Midbrain (tissue), 1 donor: ENCODE measurements at places on chromosomes 3 and 15.

GRCh38 chr3:128806588-128806987 is 72.8 kb upstream of the ACAD9 start:
- no peak for DNase-seq

DNA sequence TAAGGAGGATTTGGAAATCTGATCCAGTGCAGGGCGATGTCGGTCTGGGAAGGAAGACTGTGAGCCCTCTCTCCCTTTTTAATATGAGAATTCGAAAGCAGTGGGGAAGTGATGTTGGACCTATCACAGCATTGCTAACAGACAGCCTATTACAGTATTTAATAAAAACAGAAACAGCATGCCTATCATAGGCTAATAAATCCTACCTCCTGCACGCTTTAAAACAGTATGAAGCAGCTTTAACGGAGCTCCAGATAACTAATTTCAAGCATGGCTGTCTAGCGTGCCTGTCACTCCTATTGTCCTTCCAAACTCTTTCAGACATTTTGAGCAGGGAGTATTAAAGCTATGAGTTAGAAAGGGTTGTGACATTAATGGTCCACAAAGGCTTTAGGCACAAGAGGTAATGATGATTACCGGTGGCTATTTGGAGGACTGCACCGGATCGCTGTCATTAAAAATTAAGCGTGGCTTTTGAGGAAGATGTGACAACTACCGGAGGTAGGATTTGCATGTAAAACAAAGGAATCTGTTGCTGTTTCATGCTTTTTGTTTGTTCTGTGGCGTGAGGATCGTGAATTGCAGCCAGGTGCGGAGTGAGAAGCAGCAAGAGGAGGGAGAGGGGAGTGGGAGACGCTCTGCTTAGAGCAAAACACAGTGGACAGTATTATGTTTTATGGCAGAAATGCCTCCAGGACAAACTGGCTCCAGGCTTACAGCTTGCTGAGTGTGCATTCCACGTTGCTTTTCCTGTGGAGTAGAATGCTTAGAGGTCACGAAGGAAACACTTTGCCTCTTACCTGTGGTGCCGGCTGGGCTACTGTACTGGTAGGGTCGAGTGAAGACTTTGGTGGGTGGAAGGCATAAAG is at the start of gene KCNMB2:
Gene KCNMB2 (plus strand): TSS at position 226 of the 869 bp plus-strand sequence.
- peak; percentile 12 for DNase-seq

DNA sequence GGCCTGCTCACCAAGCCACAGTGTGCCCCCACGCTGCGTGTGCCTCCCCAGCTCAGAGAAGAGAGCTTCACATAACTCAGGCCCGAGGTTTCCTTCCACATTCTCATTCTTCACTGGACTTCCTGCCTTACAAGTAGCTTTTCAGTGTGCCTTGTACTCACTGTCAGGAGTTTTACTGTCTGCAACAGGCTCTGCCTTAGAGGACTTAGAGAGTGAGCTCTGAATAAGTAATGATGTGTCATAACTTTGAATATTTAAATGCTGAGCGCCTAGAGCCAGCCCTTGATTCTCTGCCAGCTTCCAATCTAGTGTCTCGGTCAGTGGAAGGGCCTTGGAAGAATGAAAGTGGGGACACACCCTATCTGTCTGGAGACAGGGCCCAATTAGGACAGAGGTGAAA is 41.8 kb downstream of the ITGB5 start:
- DNase-seq = peak; percentile 49

- no peak for DNase-seq
These were observed 417.6 kb downstream of the TIGIT start for GRCh38 chr3:114711321-114711886.

DNA sequence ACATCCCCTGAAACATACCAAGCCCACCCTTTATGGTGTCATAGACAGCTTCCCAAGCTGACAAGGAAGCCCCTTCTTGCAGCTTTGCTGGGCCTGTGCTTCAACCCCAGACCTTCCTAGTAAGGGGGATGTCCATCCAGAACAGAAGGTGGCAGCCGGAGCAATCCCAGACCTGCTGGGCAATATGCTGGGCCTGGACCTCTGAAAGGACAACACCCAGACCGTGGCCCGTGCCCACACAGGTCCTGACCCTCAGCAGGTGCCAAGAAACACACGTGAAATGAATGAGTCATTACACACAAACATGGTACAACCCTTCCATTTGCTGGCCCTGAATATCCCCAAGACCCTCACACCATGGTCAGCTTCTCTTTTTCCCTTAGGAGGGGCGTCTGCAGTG is 19.8 kb upstream of the VILL start:
- DNase-seq = no peak

DNA sequence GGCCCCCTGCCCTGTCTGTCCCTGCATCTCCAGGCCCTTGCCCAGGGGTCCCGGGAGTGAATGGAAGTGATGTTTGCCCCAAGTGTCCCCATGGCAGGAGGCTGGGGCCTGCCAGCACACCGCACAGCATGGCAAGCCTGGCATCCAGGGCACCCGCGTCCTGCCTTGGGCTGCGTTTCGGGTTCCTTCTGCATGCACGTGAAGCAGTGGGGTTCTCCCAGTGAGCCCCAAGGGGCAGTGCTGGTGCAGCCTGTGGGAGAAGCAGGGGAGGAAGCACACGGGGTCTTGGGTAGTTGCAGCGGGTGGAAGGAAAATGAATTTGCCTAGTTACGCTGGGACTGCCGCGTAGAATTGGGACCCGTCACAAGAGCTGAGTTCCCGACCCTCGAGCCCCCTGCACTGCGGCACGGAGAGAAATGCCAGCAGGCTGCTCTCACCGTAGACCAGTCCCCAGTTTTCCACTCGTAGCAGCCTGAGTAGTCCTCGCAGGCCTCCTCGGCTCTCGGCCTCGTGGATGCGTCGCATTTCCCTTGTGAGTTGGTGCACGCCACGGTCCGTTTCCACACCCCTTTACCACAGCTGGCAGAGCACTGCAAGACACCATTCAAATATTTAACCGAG is 259.5 kb upstream of the LYSMD4 start:
- DNase-seq = no peak

- no peak for DNase-seq
These were observed 4.4 kb downstream of the RPSA start for GRCh38 chr3:39410893-39411292.

DNA sequence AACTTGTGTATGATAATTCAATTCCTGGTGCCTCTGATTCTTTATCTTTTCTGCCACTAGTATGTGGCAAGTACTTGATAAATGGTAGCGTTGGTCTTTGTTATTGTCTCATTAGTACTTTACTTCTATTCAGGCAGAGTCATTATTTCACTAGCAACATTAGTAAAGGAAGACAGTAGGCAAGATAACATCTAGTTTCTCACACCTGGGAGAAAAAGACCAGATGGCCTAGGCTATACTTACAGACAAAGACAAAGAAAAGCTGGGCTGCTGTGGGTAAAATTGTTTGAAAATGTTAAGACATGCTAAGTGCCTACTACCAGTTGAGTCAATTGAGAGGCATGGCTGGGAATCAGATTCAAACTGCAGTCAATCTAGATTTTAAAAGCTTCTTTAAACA is 198.7 kb upstream of the CMC1 start:
- DNase-seq = no peak

DNA sequence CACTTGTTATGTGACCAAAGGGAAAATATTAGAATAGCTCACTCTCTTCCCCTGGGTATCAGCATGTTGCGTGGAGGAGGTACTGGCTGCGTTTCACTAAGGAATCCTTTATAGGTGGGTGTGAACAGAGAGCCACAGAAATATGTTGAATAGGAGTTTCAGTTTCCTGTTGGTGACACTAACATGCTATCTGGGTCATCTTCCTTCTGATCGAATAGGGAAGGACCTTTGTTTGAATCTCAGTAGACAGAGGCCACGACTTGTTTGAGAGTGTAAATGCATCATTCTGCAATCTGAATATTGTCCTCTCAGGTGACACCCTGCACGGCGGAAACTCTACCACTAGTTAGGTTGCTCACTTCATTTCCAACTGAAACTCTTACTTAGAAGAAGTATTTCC is 157.9 kb upstream of the SLC2A2 start:
- DNase-seq = no peak

GRCh38 chr3:54427941-54428871 is 305.9 kb downstream of the CACNA2D3 start:
- DNase-seq = peak; percentile 76

DNA sequence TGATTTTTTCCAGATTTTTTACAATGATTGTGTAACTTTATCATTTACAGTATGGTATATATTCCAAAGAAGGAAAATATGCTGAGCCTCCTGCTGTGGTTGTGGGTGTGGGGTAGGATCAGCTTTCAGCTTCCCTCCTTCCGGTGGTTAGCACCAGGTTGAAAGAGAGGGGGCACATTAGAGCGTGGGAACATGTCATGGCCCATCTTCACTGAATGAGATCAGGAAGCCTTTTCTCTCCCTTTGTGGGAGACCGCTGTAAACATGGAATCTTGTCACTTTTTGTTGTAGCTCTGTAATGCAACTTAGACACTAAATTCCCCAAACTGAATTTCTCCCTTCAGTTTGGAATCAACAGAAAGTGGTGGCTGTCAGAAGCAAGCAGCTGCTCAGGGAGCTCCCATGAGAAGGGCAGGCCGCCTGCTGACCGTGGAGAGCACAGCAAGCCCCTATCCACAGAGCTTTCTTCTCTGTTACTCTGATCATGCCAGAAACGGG is 86.7 kb upstream of the LIMD1 start:
- DNase-seq = no peak

- DNase-seq = no peak
These were observed 251.1 kb downstream of the PTPRG start for GRCh38 chr3:61812517-61812916.

GRCh38 chr3:3531476-3531875 is 267.8 kb upstream of the LRRN1 start:
- DNase-seq = no peak

DNA sequence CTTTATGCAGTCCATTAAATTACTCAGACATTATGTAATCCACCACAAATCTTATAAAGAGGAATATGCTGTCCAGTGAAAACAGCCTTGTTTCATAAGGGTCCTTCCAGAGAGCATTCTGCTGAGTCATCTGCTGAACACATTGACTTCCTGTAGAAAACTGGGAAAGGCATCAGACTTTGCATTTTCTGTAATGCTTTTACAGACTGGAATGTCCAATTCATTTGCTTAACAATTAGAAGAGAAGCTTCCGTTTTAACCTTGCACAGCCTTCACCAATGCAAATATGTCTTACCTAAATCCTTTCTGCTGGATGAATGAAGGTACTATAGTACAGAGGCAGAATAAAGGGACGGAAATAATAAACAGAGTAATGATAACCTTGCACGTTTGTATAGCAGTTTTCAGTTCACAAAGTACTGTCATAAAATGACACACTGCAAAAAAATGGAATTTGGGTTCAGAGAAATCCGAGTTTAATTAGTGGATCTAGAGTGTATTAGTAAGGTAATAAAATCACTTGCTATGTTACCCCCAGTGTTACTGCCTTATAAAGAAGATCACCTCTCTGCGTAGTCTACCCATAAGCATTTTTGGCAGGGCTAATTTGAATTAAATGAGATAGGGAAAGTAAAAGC is 301.5 kb downstream of the PYDC2 start:
- no peak for DNase-seq

- DNase-seq = no peak
These were observed 19.5 kb downstream of the PSTPIP1 start for GRCh38 chr15:77014132-77015081.

- no peak for DNase-seq
These were observed 1271.0 kb downstream of the NSUN3 start for GRCh38 chr3:95333826-95334225.

DNA sequence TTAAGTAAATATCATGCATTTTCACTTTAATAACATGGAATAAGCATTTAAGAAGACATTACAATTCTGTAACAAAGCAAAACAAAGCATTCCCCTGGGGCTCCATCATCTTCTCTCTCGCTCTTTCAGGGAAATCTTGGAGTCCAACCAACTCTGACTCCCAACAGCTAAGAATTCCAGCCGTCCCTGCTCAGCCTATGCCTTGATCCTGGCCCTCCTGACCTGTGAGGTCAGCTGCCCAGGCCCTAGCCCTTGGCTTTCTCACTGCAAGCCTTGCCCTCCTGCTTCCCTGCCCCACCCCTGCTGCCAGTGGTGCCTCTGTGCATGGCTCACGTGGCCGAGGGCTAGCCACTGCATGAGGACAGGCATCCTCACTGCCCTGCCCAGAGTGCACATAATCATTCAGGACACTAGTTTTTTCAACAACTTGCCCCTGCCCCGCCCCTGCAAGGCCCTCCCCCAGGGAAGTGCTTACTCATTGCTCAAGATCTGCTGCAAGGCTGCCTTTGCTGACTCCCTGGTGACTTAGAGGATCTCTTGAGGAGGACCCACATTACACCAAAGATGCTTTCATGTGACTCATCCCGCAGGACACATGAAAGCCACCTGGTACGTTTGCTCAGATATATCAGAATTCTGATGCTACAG is 37.6 kb downstream of the MTMR10 start:
- no peak for DNase-seq

DNA sequence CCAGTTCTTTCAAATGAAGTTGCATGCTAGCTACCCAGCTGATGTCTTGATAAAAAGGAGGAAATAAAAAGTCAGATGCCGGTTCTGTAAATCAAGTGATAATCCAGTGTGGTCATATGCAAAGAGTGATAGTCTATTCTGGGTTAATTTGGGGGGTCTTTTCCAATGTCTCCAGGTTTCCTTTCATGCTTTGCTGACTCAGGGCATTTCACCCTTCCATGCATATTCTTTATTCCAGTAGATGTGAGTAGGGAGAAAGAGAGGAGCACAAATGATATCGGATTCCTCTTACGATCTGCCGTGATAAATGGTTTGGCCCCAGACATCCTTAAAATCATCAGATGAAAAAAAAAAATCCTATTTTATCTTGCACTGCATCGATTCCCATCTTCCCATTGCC is 60.8 kb downstream of the ADAMTS9 start:
- no peak for DNase-seq
